Fibroblast of skin of scalp (primary cell): ENCODE measurements at places on chromosomes 16 and 17.

DNA sequence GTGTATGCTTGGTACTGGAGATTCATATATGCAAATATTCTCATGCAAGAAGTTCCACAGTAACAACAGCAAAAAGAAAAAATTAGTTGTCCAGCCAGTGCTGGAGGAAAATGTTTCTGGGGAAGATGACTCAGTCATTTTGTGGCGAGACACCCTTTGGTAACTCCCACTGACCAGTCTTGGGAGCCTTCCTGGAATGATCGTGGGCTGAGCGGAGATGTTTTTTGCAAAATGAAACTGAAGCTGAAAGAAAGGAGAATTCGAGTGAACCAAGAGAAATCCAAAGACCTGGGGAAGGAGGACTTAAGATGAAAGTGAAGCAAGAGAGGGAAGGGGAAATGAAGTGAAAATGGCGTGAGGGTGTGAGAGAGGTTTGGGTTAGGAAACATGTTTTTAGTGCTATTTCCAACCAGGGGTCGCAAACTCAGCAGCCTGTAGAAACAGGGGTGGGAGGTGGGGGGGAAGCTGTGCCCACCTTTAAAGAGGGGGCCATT lies 5.2 kb downstream of the ITPRIPL2 start:
- peak; percentile 89 for DNase-seq

DNA sequence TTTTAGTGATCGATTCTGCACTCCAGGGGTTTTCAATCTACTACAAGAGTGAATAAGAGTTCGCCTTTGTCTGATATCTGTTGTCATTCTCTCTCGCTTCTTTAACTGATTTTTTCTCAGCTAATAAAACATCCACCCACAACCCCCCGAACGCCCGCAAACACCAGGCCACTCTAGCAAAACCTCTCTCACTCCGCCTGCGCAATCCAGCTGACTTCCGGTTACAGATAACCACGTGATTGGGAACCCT lies 338 bp upstream of the RPL19 start:
- peak; percentile 95 for DNase-seq

DNA sequence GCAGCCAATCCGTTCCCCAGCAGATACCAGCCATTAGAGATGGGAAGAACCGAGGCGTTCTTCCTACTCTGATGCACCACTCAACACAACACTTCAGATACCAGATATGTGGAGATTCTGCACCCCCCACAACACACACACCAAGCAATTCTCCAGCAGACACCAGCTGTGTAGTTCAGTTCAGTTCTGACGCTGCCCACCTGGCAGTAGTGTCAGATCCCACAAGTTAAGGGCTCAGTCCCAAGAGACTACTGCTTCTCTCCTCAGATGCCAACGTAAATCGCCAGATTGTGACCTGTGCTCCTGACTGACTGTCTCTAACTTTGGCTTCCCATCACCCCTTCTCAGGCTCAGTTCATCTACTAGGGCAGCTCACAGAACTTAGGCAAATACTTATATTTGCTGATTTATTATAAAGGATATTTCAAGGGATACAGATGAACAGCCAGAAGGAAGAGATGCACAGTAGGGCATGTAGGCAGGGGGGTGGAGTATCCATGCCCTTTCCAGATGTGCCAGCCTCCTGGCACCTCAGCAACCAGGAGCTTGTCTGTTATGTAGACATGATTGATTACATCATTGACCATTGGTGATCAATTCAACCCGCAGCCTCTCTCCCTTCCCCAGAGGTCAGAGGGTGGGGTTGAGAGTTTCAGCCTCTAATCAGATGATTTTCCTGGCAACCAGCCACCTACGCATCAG lies 110.6 kb downstream of the PRKCA start:
- no peak for DNase-seq

- DNase-seq = no peak
These were observed 16.6 kb downstream of the FAM83G start for GRCh38 chr17:18987862-18988545.

GRCh38 chr17:47254403-47254943 lies 846 bp downstream of the ITGB3 start:
- DNase-seq = no peak
